GM19239 (cell line): ENCODE measurements at places on chromosomes 1 and 21.

DNA sequence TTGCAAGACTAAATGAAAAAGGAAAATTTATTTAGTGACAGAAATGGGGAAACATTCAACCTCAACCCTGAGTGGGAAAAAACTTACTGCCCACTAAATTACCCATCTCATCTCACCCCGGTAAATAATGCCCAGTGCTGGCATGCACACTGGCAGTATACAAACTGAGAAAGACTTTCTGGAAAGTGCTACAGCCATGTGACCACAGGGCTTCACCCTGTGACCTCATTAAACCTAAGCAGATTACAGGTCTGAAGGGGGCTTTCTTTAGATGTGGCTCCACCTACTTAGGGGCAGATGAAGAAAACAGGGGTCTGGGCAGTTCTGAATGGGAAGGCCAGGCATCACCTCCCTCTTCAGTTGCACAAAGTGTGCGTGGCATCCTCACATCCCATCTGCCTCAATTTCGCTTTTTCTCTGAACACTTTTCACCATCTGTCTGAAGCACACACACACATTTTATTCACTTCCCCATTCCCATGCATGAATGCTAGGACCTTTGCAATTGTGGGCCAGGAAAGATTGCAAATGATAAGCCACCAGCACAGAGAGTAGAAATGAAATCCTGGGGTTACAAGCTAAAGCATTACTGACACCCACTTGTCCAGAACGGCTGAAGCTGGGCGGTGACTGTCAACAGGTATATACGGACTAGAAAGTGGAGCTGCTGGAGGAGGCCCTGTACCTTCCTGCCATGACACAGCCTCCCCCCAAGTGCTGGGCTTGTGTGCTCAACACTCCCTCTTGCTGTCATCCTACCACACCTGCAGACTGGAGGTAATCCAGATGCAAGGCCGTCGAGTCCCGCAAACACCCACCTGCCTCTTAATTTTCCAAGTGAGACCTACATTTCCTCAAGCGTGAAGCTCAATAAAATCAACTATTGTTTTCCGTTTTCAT is 2.7 kb downstream of the NADK start:
- no peak for DNase-seq

- no peak for DNase-seq
Observed at GRCh38 chr1:67853704-67854103, 20.4 kb upstream of the GNG12 start.

- no peak for DNase-seq
Observed at GRCh38 chr1:85822696-85823095, 114.5 kb upstream of the ZNHIT6 start.

GRCh38 chr1:19879227-19879626 is 3.0 kb upstream of the OTUD3 start:
- DNase-seq, result no peak

DNA sequence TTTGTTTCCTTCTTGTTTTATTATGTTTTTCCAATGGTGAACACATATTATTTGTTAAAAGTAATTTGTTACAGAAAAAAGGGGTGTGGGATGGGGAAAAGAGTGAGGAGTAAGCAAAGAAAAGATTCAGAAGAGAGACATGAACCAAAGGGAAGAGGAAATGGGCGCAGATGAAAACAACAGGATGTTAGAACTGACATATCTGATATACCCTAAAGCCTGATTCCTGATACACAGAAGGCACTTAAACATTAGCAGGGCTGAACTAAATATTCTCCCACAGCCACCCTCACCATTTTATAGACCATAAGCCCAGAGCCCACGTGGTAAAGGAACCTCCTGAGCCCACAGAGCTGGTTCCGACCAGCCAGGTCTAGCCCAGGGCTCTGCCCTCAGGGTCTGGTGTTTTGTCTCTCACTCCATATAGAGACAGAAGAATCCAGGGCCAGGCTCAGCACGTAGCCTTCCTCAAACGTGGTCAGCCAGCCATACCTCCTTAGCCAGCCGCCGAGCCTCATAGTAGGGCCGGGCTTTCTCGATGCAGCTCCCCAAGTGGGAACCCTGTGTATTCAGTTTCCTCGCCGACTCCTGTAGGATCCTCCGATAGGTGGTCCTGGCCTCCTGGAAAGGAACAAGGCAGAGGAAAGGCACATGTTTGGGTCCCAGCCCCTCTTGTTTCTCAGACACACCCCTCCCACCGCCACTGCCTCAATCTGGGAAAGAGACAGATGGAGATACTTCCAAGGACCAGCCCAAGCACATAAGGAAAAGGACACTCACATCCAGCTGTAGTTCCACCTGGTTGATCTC is 9.5 kb downstream of the SH3BP5L start:
- no peak for DNase-seq

- DNase-seq, result no peak
Observed at GRCh38 chr1:29599071-29599470, 362.7 kb downstream of the PTPRU start.
